Activated CD4-positive, alpha-beta T cell treated with anti-CD3 and anti-CD28 coated beads for 36 hours (primary cell): ENCODE measurements at places on chromosomes 7 and 10. TPM values are rescaled to one million over a fixed set of nuclear protein-coding genes. Genes with fewer than 3 reads are reported as not detected.

Gene CALML3
- total RNA-seq: not detected

DNA sequence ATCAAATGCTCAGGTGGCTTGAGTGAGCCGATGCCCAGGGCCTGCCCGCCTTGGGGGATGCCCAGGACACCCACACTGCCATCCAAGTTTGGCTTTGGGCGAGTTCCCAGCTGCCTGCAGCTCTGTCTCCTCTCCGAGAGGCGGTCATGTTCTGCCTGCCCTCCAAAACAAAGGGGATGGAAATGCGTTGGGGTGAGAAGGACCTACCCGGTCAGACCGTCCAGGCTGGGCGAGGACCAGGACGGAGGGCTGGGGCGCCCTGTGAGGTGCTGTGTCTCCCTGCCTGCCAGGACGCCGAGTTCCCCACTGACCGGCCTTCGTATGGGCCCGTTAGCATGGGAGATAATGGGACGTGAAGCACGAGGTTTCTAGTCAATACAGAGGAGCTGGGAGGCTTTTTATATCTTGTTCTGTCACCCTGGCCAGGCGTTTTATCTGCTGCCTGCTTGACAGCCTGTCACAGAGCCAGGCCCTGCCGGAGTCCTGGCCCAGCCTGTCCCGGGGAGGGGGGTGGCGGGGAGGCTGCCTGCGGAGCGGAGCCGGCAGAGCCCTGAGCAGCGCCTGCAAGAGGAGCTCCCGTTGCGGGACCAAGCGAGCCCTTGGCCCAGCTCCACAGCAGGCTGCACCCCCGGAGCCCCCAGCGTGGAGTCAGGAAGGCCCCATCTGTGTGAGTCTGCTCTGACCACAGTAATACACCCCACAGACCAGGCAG, 22.0 kb upstream of the ELFN1 start:
- H3K4me1 ChIP-seq: no peaks in the 10 kb centered on the region
- no peak overlapping the region for H3K4me3 ChIP-seq
- no peaks in the 10 kb centered on the region for H3K36me3 ChIP-seq
- H3K27me3 ChIP-seq: peaks cover under 1% of the 10 kb centered on the region

DNA sequence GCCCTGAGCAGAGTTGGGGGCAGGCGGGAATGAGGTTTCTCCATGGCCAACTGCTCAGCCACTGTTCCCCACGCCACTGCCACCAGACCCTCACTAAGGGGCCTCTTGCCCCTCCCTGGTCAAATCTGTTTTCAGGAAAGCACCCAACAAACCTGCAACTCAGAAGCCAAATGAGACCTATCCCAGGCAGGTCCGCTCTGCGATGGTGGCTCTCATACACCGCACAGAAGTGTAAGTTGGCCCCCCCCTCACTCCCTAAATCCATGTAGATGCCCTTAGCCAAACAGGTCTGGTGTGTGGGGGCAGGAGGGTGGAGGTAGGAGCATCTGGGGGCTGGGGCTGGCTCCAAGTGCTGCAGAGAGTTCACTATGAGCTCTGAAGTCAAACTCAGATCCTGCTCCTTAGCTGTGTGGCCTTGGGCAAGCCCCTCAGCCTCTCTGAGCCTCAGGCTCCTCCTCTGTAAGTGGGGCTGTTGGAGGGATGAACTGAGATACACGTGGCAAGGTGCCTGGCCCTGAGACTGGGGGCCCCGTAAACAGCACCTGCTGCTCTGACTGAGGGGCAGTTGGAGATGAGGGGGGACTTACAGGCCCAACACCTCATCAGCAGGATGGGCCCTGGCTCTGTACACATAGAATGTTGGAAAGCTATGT, 1.1 kb downstream of the MMRN2 start:
- DNase-seq: no peak
- no peak overlapping the region for H3K27ac ChIP-seq
- no peaks in the 10 kb centered on the region for H3K27me3 ChIP-seq
- peaks cover 3% of the 10 kb centered on the region for H3K36me3 ChIP-seq
- H3K4me1 ChIP-seq: no peaks in the 10 kb centered on the region
- H3K4me3 ChIP-seq: no peak overlapping the region

DNA sequence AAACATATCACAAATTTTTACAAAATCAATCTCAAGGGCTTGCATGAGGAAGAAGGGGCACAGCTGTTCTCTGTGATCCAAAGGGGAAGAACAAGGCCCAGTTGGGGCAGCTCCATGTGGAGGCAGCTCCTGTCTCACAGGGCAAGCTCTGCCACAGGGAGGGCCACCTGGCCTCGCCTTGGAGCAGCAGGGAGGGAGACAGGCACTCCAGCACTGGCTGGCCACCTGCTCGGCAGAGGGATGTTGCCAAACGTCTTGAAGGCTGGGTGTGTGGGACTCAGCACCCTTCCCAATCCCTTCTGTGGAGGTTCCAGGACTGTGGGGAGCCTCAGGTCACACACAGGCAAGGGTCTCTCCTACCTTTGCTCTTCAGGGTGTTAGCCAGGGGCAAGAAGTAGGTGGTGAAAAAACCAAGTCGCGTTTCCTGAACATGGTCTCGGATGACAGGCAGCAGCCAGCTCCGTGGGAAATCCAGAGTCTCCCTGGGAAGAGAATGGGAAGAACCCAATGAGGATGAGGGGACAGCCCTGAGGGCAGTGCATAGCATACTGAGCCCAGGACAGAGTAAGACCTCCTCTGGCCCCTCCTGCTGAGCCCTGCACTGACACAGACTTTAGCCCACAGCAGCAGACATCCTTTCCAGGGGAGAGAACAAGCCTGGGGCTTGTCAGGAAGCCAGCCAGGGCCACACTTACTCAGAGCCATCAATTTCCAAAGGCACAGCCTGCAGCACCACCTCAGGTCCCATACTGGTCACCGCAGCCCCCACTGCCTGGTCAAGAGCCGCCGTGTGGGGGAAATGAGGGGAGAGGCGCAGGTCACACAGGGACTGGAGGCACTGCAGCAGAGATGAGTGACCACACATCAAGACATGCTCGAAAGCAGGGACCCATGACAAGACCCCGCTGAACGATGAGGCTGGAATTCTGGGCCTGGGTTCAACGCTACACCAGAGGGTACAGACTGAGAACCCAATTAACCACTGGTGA, 21.9 kb downstream of the RRP12 start:
- peaks cover 35% of the 10 kb centered on the region for H3K36me3 ChIP-seq
- H3K27ac ChIP-seq: no peak overlapping the region
- H3K27me3 ChIP-seq: no peaks in the 10 kb centered on the region
- no peak for DNase-seq
- no peak overlapping the region for H3K4me3 ChIP-seq

DNA sequence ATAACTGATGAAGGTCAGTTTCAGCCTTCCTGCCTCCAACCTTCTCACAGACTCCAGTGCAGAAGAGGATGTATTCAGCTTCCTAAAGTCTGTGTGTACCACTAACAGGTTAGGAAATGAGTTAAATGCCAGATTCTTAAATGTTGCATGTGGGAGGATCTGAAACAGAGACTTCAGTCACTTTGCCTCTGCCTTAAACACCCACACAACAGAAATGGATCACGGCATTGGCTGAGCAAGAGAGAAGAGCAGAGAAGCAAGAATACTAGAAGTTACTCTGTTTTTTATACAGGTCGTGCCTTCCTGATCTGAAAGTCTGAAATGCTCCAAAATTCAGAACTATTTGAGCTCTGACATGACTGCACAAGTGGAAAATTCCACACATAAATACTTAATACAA, 98.9 kb upstream of the ARHGAP21 start:
- H3K4me1 ChIP-seq: peaks cover 37% of the 10 kb centered on the region
- H3K27me3 ChIP-seq: no peaks in the 10 kb centered on the region
- DNase-seq: peak; percentile 57
- H3K27ac ChIP-seq: no peak overlapping the region
- H3K36me3 ChIP-seq: no peaks in the 10 kb centered on the region
- H3K4me3 ChIP-seq: no peak overlapping the region

DNA sequence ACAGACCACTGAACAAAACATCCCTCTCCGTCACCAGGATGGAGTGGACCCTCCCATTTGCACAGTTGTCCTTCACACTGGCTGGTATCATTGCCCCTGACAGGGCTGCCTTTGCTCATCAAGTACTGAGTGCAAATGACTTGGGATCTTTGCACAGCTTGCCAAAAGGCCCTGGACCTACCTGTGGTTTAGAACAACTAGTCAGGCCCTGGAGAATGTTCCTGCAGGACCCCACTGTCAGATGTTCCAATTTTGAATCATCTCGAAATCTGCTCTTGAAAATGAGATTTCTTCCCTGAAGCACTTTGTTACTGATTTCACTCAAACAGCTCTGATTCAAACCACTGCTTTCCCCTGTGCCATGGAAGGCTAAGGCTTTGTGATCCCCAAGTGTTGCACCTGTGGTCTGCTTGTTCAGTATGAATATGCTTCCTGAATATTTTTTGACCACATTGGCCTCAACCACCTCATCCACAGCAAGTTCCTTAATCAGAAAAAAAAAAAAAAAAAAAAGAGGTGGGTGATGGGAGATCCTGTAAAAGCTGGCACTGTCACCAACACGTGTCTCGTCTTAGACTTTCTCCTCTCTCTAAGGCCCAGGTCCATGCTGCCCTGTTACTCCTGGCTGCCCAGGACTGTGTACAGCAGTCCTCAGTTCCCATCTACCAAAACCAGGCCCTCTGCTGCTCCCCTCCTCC, 2.7 kb upstream of the AOAH start:
- H3K4me1 ChIP-seq: peaks cover 63% of the 10 kb centered on the region
- peaks cover 8% of the 10 kb centered on the region for H3K36me3 ChIP-seq
- H3K27me3 ChIP-seq: no peaks in the 10 kb centered on the region

GRCh38 chr7:92992483-92992882, 125.3 kb downstream of the SAMD9 start:
- DNase-seq: no peak
- no peaks in the 10 kb centered on the region for H3K4me1 ChIP-seq
- no peak overlapping the region for H3K27ac ChIP-seq
- no peak overlapping the region for H3K4me3 ChIP-seq
- peaks cover 8% of the 10 kb centered on the region for H3K27me3 ChIP-seq
- no peaks in the 10 kb centered on the region for H3K36me3 ChIP-seq

- H3K4me1 ChIP-seq: peaks cover 34% of the 10 kb centered on the region
- H3K27ac ChIP-seq: peak overlapping the region; percentile 47
- no peaks in the 10 kb centered on the region for H3K27me3 ChIP-seq
- no peak for DNase-seq
Observed at GRCh38 chr10:17214971-17215781, 12.9 kb upstream of the VIM start.

- H3K27ac ChIP-seq: no peak overlapping the region
- no peaks in the 10 kb centered on the region for H3K36me3 ChIP-seq
- no peaks in the 10 kb centered on the region for H3K4me1 ChIP-seq
- H3K27me3 ChIP-seq: no peaks in the 10 kb centered on the region
Observed at GRCh38 chr7:31497516-31497915, 16.4 kb upstream of the ITPRID1 start.

- H3K36me3 ChIP-seq: peaks cover 9% of the 10 kb centered on the region
- no peak for DNase-seq
- no peaks in the 10 kb centered on the region for H3K4me1 ChIP-seq
Observed at GRCh38 chr10:7810443-7810842, 7.9 kb upstream of the TAF3 start.

GRCh38 chr10:31064348-31064747, 32.7 kb upstream of the ZNF438 start:
- peaks cover 11% of the 10 kb centered on the region for H3K27me3 ChIP-seq
- H3K4me3 ChIP-seq: no peak overlapping the region
- no peak for DNase-seq
- no peak overlapping the region for H3K27ac ChIP-seq
- no peaks in the 10 kb centered on the region for H3K4me1 ChIP-seq
- no peaks in the 10 kb centered on the region for H3K36me3 ChIP-seq

DNA sequence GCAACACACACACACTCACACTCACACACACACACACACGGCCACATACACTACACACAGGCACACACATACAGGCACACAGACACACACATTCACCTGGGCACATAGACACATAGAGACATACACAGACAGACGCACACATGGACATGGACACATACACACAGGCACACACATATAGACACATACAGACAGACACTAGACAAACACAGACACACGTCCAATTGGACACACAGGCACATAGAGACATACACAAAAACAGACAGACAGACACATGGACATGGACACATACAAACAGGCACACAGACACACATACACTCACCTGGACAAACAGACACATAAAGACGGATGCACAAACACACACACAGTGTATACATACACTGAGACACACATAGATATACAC, 21.7 kb upstream of the ACTR3B start:
- H3K4me1 ChIP-seq: no peaks in the 10 kb centered on the region
- no peak overlapping the region for H3K27ac ChIP-seq
- H3K4me3 ChIP-seq: no peak overlapping the region
- no peaks in the 10 kb centered on the region for H3K36me3 ChIP-seq
- H3K27me3 ChIP-seq: peaks cover 7% of the 10 kb centered on the region

Gene CYP2C8
- total RNA-seq: 0.14 TPM

DNA sequence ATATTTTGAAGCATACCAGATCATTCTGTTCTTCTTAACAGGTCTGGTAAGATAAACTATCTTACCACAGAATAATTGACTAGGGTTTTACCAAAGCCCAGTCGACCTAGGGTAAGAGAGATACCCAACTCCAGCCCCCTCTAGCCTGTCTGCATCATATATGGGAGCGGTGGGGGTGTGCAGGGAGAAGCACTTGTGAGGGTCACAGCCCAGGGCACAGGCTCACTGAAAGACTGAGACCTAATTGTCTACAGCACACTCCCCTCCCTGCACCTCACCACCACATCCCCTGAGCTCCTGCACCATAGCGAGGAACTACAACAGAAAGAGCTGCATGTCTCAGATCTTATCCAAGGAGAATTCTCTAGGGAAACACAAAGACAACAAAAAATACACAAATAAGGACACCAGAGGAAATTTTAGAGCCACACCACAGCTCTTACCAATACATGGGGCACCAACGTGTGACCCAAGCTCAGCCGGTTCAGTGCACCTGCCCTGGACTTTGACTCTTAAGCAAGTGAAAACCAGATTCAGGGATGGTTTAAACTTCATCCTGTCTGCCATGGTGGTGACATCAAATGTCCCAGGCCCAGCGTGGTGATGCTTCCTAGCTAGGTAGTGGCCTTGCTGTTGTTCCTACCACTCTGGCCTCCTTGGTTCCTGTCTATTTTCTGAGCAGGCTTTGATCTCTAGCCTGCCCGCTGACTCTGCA, 150.8 kb downstream of the HERPUD2 start:
- H3K36me3 ChIP-seq: no peaks in the 10 kb centered on the region
- H3K4me3 ChIP-seq: no peak overlapping the region
- no peak for DNase-seq
- peaks cover 2% of the 10 kb centered on the region for H3K4me1 ChIP-seq
- no peaks in the 10 kb centered on the region for H3K27me3 ChIP-seq

DNA sequence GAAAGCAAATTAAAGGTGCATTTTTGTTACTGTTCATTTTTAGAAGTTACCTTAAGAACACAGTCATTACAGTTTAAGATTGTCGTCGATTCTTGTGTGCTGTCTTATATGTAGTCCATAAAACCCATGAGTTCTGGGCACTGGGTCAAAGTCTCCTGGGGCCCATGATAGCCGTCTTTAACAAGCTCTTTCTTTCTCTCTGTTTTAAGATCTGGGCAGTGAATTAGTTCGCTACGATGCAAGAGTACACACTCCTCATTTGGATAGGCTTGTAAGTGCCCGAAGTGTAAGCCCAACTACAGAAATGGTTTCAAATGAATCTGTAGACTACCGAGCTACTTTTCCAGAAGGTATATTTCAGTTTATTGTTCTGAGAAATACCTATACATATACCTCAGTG, 90.7 kb upstream of the CAPZA2 start:
- H3K27ac ChIP-seq: no peak overlapping the region
- H3K27me3 ChIP-seq: peaks cover 16% of the 10 kb centered on the region
- H3K4me3 ChIP-seq: no peak overlapping the region
- no peaks in the 10 kb centered on the region for H3K36me3 ChIP-seq
- DNase-seq: no peak
